ENCODE measurements at places on chromosomes 3 and 15. TPM values are rescaled to one million over a fixed set of nuclear protein-coding genes. Genes with fewer than 3 reads are reported as not detected.

GRCh38 chr3:58051196-58051595, 43.0 kb downstream of the FLNB start:
- no peak for DNase-seq

DNA sequence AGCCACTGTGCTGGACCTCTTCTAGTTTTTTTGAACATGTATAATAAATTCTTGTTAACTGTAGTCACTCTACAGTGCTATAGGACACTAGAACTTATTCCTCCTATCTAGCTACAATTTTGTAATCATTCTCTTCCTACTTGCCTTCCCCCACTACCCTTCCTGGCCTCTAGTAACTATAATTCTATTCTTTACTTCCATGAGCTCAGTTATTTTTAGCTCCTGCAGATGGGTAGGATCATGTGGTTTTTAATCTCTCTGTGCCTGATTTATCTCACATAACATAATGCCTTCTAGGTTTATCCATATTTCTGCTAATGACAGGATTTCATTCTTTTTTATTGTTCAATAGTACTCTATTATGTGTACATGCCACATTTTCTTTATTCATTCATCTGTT, 113.2 kb upstream of the FGF7 start:
- no peak for DNase-seq

GRCh38 chr3:166285001-166285400, 447.8 kb upstream of the BCHE start:
- no peak for DNase-seq

- no peak for DNase-seq
Observed at GRCh38 chr15:38689522-38689921, 124.9 kb upstream of the RASGRP1 start.

GRCh38 chr3:124413989-124414598, 316.2 kb upstream of the UMPS start:
- no peak for DNase-seq

GRCh38 chr15:25797035-25797434, 66.1 kb downstream of the ATP10A start:
- no peak for DNase-seq

DNA sequence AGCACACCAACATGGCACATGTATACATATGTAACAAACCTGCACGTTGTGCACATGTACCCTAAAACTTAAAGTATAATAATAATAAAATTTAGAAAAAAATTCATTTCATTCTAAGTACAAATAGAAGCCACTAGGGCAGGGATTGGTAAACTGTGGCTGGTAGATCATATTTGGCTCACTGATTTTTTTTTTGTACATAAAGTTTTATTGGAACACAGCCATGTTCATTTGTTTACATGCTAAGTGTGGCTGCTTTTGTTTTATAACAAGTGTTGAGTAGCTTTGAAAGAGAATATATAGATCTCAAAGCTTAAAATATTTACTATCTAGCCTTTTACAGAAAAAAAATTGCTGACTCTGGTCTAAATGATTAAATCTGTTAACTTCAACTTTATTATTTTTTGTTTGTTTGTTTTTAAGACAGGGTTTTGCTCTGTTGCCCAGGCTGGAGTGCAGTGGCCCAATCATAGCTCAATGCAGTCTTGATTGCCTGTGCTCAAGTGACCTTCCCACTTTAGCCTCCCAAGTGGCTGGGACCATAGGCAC, 32.8 kb downstream of the SLC30A4 start:
- DNase-seq = no peak

The DISP2 gene
- 0.18 TPM for total RNA-seq

The CFAP20DC gene
- 0.28 TPM for total RNA-seq

The SEC62 gene
- 97.2 TPM for total RNA-seq

The PLXND1 gene
- total RNA-seq = 44.9 TPM

The NR2F2 gene
- total RNA-seq = 0.38 TPM
